NCI-H1048 (cell line): ENCODE measurements at places on chromosomes 16 and 17.

- DNase-seq: no peak
These were observed 10.1 kb upstream of the HSF5 start for GRCh38 chr17:58498177-58498828.

DNA sequence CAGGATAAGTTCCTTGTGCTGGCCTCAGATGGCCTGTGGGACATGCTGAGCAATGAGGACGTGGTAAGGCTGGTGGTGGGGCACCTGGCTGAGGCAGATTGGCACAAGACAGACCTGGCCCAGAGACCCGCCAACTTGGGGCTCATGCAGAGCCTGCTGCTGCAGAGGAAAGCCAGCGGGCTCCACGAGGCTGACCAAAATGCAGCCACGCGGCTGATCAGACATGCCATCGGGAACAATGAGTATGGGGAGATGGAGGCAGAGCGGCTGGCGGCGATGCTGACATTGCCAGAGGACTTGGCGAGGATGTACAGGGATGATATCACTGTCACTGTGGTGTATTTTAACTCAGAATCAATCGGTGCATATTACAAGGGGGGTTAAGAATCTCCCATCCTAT, 5.2 kb downstream of the PDP2 start:
- DNase-seq: no peak

DNA sequence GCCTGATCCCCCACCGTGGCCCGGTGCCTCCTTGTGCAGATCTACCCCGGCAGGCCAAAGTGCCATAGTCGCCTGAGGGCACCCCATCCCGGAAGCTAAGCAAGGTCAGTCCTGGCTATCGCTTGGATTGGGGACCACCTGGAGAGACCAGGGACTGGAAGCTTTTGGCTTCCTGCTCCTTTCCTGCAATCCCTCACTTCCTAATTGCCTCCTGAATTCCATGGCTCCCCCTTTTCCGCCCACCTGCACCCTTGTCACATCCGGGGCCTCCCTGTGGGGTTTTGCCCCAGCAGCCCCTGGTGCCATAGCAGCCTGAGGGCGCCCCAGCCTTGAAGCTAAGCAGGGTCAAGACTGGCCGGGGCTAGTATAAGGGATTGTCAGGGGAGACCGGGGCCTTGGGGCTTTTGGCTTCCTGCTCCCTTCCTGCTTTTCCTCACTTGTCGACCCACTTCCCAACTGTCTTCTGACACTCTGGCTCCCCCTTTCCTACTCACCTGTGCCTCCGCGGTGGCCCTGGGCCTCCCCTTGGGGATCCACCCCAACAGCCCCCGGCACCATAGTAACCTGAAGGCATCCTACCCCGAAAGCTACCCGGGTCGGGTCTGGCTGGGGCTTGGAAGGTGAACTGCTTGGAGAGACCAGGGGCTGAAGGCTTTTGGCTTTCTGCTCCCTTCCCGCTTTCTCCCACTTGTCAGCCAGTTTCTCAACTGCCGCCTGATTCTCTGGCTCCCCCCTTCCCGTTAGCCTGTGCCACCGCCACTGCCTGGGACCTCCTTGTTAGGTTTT, 2293.6 kb downstream of the TP53TG3F start:
- DNase-seq: no peak

GRCh38 chr16:27401768-27402568, at the start of gene IL21R:
Gene IL21R, plus strand, starts transcription at chr16:27402174. Its CDS starts 27,898 bp downstream, at chr16:27430072.
- DNase-seq: no peak

DNA sequence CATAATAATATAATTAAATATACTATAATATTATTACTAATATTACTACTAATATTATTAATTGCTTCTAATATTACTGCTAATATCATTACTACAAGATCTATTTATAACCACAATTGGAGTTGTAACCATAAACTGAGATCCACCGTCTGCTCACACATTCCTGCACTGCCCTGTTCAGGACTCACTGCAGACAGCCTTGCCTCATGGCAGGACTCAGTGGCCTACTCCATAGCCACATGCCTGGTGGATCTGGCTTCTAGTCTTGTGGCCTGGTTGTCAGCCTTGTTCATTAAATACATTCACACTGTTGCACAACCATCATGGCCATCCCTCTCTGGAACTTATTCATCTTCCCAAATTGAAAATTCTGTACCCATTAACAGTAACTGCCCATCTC, 48.0 kb downstream of the SRL start:
- no peak for DNase-seq

- no peak for DNase-seq
These were observed 61.1 kb downstream of the NT5M start for GRCh38 chr17:17364338-17364667.

DNA sequence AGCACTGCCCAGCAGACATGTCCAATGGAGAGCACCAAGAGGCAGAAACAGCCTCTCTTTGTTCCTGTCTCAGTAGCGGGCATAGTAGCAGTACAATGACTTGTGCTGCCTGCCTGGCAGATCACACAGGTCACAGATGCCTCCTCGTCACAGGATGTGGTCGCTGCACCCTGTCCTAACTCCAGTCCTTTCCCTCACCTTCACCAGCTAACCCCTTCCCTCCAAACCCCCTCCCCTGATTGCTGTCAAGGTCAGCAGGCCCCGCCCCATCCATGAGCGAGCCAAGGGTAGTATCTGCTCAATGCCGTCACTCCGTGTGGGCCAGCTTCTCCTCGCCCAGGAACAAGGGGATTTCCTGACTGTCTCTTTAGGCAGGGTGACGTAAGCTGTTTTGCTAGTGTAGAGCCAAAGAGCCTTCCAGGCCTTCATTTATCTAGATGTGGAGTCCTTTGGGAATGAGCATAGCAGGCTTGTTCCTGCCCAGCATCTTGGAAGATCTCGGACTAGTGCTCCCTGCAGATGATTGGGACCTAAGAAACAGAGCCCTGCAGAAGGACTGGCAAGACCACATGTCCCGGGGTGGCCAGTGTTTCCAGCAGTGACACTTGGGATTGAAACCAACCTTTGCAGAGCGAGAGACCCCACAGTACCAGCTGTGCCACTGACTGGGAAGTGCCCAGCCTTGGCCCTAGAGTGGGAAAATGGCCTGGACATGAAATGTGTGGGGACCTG, 75.9 kb upstream of the TNRC6C start:
- DNase-seq: no peak

DNA sequence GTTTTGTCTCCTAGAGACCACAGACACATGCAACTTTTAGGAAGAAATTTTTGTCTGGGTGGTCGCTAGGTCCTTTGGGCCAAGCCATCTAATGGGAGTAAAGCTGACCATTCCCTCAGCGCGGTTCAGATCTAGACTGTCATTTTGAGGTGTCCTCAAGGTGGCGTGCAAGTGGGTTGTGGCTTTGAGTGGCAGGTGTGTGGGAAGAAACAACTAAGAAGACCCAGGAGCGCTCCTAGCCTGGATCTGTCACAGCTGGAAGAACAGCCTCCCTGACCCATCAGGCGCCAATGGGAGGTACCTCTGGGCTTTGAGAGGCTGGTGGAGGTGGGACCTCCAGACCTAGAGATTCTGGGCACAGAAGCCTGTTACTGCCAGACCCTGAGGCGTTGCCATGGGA, 645.1 kb downstream of the KCNJ18 start:
- DNase-seq: no peak

GRCh38 chr17:66647391-66647983, 187.4 kb upstream of the CACNG5 start:
- no peak for DNase-seq
